Stimulated activated CD8-positive, alpha-beta memory T cell treated with anti-CD3 and anti-CD28 coated beads, Interleukin-4, amount 100 ng/mL, for 4 hours (primary cell): ENCODE measurements at places on chromosomes 6 and 20.

GRCh38 chr6:7763881-7764280, 38.0 kb downstream of the BMP6 start:
- DNase-seq = no peak

GRCh38 chr6:135592276-135592675, 94.7 kb upstream of the AHI1 start:
- no peak for DNase-seq

DNA sequence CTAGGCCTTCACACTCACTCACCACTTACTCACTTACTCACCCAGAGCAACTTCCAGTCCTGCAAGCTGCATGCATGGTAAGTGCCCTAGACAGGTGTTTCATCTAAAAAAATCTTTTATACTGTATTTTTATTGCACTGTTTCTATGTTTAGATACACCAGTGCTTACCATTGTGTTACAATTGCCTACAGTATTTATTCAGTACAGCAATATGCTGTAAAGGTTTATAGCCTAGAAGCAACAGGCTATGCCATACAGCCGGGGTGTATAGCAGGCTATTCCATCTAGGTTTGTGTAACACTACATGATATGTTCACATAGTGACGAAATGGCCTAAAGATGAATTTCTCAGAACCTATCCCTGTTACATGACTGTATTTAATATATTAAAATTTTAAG, 37.1 kb upstream of the KCNK5 start:
- DNase-seq = no peak

DNA sequence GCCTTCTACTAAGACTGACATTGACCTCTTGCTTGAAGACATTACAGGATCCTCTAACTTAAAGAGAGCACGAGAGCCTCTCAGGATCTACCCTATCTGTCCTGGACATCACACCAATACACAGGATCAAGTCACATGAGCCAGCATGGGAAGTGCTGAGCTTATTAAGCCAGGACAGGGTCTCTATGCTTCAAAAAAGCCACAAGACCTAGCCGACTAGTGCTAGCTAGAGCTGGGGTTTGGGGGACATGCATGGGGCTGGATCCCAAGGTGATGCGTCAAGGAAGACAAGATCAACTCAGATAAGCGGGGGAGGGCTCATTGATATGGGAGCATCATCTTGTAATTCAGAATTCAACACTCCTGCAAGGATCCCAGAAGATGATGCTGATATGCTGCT, 167.2 kb upstream of the TAB2 start:
- DNase-seq = no peak

DNA sequence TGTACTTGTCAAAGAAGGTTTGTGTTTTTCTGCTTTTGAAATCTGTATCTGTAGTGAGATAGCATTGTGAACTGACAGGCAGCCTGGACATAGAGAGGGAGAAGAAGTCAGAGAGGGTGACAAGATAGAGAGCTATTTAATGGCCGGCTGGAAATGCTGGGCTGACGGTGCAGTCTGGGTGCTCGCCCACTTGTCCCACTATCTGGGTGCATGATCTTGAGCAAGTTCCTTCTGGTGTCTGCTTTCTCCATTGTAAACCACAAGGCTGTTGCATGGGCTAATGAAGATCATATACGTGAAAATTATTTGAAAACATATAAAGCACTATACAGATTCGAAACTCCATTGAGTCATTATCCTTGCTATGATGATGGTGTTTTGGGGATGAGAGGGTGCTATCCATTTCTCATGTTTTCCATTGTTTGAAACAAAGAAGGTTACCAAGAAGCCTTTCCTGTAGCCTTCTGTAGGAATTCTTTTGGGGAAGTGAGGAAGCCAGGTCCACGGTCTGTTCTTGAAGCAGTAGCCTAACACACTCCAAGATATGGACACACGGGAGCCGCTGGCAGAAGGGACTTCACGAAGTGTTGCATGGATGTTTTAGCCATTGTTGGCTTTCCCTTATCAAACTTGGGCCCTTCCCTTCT, 18.4 kb downstream of the CD83 start:
- no peak for DNase-seq

DNA sequence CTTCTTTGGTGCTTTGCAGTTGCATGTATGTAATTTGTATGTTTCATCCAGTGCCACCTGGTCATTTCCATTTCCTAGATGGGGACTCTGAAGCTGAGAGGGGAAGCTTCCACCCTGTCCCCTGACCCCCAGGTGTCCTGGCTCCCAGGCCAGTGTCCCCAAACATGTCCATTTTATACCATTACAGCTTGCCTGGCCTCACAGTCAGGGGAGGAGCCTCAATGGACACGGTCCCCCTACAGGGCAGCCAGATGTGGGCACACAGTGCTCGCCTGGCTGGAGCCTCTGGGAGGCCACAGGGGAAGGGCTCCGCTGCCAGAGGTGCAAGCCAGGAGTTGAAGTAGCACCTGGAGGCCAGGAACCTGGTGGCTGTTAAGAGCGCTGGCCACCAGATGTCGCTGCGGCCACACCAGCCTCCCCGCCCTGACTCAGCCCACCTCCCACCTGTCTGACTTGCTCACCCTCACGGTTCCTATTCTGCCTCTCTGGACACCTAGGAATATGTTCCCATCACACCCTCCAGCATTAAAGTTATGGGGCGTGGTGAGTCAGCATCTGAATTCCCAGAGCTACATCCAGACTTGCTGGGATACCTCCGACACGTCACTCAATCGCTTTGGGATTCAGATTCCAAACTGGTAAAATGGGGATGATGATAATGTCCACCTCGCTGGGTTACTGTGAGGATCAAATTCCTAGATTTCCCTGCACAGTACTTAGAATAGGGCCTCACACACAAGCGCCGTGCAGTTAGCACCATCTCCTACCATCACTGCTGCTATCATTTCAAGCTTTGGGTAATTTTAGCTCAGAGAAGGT, 107.4 kb downstream of the SULF2 start:
- peak; percentile 28 for DNase-seq

DNA sequence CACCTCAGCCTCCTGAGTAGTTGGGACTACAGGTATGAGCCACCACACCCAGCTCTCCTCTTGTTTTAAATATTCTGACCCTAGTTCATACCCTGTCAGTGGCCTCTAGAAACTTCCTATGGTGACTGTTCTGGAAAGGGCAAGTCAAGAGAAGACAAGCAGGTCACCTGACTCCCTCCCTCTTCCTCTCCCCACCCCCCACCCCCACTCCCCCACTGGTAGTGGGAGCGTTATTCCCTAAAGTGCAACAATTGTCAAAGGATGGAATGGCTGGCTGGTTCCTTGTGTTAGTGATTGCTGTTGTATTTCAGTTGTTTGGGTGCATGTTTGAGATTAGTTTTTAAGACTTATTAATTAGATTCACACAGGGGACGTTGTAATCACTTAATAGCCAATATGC, 136.1 kb downstream of the CARMIL1 start:
- no peak for DNase-seq

DNA sequence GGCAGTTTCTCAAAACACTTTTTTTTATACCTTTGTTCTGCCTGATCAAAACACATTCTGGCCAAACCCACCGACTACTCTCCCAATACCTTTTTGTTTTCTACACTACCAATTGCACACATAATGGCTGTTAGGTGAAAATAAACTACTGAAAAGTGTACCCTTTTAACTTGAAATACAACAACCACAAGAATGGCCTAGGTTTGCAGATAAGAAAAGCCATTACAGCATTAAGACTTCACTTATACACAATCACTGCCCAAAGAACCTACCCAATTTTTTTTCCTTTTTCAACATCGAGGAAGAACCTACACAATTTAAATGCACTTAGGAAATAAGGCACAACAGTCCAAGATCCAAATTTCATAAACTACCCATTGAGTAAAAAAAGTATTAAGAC, 1.8 kb downstream of the SEC63 start:
- DNase-seq = no peak

DNA sequence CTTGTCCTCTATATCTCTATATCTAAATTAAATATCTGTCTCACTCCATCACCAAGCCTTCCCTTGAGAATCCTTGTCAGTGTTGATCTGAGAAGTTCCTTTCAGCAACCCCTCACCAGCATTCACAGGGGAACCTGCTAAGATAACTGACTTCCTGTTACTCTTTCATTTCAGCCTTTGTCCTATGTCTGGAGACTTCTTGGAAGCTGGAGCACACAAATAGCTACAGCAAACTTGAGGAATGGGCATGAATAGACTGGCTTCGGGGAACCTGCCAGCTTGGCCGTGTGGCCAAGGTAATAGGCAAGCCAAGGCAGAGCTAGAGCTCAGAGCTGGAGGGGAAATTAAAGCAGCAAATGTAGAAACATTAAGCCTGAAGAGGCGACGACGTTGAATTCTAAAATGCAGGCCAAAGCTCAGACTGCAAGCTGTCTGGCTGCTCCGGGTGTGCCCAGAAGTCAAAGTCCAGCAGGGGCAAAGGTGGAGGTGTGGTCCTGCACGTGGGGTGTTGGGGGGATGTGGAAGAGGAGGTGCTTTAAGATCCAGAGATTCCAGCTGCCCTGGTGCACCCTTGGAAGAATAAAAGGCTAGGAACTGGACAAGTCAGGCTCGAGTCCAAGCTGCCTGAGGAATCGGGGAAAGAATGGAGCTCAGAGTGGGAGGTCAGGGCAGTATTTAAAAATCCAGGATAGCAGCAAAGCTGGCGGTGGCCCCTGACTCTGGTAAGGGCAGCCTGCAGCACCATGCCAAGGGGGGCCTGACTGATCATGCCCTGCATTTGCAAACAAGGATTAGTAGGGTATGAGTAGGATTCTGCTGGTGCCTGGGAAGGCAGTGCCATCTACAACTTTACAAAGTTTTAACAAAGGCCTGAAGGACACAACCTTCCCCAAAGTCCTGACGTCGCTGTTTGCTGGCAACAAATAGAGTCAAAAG, 185.0 kb upstream of the SGK1 start:
- no peak for DNase-seq

- DNase-seq = no peak
Observed at GRCh38 chr6:167669553-167669849, 157.2 kb upstream of the AFDN start.

GRCh38 chr6:2222275-2222842, 23.0 kb downstream of the GMDS start:
- no peak for DNase-seq

- DNase-seq = no peak
Observed at GRCh38 chr6:169723991-169724493, 258 bp downstream of the PHF10 start.

DNA sequence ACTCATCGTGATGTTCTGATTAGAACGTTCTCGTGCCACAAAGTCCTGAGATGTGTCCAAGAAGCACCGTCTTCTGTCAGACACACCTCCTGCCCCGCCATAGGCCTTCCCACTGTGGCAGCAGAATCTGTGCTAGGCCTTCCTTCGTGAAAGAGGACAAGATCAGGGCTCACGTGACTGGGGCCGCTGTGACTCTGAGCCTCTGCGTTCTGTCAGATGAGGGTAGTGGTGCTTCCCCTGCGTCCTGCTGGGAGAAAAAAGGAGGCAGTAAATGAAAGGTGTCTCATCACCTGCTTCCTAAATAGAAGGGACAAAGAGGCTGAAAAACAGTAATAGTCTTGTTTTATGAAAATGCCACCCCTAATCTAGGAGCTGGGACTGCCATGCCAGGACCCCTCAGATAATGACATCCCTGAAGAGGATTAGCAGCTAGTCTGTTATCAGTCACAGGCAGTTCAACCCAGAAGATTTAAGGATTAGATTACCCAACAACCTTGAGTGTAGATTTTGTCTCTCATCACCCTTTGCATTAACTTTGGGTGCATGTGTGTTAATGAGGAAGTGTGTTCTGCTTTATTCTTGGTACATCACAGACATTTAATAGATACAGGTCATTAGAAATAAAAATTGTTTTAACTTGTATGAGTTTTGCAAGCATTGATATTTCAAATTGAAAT, 4.1 kb downstream of the DNAJC5 start:
- no peak for DNase-seq

GRCh38 chr6:74976026-74976425, 229.8 kb downstream of the COL12A1 start:
- no peak for DNase-seq

GRCh38 chr6:8930009-8930408, 494.7 kb upstream of the SLC35B3 start:
- DNase-seq = no peak

DNA sequence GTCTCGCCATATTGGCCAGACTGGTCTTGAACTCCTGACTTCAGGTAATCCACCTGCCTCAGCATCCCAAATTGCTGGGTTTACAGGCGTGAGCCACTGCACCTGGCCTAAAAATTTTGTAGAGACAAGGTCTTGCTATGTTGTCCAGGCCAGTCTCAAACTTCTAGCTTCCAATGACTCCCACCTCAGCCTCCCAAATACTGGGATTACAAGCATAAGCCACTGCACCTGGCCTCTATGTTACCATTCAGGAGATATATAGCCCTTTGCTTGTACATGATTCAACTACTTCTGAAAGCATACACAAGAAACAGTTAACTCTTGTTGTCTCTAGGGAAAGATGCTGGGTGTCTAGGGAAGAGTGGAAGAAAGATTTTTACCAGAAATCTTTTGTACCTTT, 19.0 kb upstream of the NCOA3 start:
- DNase-seq = no peak

DNA sequence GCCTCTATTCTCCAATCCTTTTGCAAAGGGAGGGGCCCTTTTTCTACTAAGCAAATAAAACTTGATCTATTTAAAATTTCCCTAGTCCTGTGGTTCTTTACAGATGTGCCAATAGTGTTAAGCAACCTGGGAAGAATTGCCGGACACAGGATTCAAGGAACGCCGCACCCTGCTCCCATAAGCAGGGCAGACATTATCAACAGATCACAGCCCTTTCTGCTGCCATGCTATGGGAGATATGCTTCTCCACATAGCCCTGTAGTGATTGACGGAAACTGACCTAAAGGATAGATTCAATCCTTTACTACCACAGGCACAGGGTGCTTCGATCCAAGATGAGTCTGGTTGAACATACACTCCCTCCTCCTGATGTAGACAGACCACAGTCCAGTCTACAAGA, 118.4 kb upstream of the TRAF3IP2 start:
- DNase-seq = no peak

DNA sequence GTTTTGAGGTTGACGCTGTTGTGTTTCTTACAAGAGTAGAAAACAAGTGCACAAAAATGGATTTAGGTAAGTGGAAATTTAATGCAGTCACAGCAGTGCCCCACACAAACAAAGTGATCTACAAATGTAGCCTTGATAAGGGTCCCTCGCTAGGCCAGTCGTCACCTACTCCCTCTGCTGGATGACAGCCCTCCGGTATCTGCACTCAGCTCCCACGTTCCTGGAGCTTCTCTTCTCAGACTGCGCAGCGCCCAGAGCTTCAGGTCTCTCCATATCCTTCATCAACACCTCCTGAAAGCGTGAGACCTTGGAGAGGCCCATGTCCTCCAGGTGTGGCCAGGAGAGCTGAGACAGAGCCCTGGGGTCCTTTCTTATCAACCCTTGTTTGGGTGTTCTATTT, 58.3 kb upstream of the MAP3K4 start:
- DNase-seq = no peak

- DNase-seq = no peak
Observed at GRCh38 chr6:36697481-36697903, at the start of gene RAB44. RAB44 (plus strand) TSS chr6:36697826; CDS start chr6:36704236, 6,410 bp downstream.

- DNase-seq = no peak
Observed at GRCh38 chr20:33875055-33875454, 63.9 kb downstream of the CHMP4B start.

DNA sequence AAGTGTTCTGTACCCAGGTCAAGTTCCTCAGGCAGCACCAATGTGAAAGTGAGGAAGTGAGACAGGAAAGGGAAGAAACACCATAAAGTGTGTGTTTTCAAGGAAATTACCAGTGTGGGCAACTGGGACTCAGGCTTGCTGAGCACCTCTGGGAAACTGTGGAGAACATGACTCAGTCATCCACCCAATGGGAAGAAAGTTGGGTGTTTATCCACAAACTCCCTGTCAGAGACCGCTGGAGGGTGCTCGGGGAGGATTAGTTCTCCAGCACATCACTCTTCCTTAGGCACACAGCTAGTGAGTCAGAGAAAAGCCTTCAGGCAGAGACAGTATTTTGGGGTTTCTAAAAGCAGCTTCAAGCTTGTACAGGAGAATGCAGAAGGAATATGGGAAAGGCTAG, 93.6 kb downstream of the PCSK2 start:
- no peak for DNase-seq
